ENCODE measurements at places on chromosomes 3 and 15.

DNA sequence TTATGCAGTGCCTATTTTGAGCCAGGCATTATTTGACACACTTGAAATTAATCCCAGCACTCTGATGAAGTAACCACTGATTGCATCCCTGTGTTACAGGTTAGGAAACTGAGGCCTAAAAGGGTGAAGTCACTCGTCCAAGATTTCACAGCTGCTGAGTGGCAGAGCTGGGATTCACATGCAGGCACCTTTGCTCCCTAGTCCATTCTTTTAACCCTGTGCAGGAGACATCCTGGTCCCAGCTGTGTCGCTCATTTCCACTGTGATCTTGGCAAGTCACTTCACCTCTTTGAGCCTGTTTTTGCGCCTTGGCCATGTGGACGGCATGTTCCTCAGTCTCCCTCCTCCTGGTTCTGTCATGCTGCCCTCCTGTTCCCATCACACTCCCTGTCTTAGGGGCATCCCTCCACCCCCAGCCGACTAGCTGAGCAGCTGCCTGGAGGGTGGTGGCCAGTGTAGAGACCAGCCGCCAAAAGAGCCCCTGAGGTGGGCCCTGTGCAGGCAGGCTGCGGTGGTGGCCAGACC, 70.6 kb downstream of the SMAD6 start:
- H3K27me3 ChIP-seq: no peaks in the 10 kb centered on the region
- H3K4me1 ChIP-seq: no peaks in the 10 kb centered on the region
- no peak overlapping the region for H3K4me3 ChIP-seq
- no peak for DNase-seq
- no peak overlapping the region for H3K27ac ChIP-seq

- H3K27ac ChIP-seq: no peak overlapping the region
- no peaks in the 10 kb centered on the region for H3K4me1 ChIP-seq
- no peak overlapping the region for H3K4me3 ChIP-seq
- no peaks in the 10 kb centered on the region for H3K36me3 ChIP-seq
Measured at GRCh38 chr3:145716519-145716918, 444.5 kb downstream of the PLOD2 start.

DNA sequence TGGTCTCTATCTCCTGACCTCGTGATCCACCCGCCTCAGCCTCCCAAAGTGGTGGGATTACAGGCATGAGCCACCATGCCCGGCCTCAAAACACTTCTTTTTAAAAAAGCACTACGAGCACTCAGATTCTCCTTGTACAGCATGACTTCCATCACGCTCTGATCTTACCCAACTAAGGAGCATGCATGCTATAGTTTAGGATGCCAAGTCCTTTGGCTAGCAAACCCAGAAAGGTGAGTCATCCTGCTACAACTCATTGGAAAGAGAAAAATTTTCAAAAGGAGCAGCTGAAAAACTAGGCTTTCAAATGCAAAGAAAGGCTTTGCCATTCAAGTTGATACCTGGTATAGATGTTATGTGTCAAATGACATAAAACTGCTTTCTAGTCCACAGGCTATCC, 70.3 kb upstream of the PRICKLE2 start:
- peaks cover 3% of the 10 kb centered on the region for H3K27me3 ChIP-seq
- no peak overlapping the region for H3K27ac ChIP-seq
- no peak for DNase-seq
- no peaks in the 10 kb centered on the region for H3K4me1 ChIP-seq

DNA sequence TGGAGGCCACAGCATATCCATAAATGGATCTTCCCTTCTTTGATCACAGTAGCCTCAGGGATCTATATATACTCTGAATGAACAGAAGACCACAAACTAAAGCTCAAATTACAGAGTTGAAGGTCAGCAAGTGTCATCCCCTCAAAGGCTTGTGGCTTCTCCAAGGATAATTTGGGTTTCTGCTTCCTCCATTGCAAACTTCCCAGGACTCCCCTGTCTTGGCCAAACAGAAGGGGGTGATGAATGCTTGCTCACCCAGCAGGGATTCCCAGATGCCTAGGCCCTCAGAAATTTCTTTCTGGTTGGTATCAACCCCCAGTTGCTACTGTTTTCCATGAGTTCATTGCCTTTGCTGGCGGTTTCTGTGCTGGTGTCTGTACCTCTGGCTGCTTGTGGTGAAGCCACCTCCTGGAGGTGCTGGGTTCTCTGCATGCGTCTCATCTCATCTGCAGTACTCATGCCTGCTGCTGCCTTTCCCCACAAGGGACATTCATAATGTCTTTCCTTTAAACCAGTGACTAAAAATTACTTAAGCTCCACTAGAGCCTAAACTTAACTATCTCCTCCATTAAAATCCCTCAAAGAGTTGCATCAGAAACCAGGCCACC, 17.7 kb downstream of the ENTPD3 start:
- H3K36me3 ChIP-seq: no peaks in the 10 kb centered on the region
- no peak for DNase-seq
- peaks cover 2% of the 10 kb centered on the region for H3K27me3 ChIP-seq
- no peaks in the 10 kb centered on the region for H3K4me1 ChIP-seq

- peak; percentile 95 for DNase-seq
- H3K4me3 ChIP-seq: peak overlapping the region; percentile 93
- peaks cover 83% of the 10 kb centered on the region for H3K36me3 ChIP-seq
Measured at GRCh38 chr3:39267631-39268548, 11.9 kb downstream of the CX3CR1 start.

DNA sequence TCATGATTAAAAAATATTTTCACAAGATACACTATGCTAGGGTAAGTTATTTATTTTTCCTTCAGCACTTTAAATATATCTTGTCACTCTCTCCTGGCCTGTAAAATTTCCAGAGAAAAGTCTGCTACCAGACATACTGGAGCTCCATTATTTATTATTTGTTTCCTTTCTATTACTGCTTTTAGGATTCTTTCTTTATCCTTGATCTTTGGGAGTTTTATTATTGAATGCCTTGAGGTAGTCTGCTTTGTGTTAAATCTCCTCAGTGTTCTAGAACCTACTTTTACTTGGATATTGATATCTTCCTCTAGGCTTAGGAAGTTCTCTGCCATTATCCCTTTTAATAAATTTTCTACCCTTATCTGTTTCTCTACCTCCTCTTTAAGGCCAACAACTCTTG, 142.0 kb upstream of the TGFBR2 start:
- no peak overlapping the region for H3K27ac ChIP-seq
- no peaks in the 10 kb centered on the region for H3K36me3 ChIP-seq
- peaks cover 1% of the 10 kb centered on the region for H3K27me3 ChIP-seq
- H3K4me3 ChIP-seq: no peak overlapping the region
- H3K4me1 ChIP-seq: no peaks in the 10 kb centered on the region
- DNase-seq: no peak

DNA sequence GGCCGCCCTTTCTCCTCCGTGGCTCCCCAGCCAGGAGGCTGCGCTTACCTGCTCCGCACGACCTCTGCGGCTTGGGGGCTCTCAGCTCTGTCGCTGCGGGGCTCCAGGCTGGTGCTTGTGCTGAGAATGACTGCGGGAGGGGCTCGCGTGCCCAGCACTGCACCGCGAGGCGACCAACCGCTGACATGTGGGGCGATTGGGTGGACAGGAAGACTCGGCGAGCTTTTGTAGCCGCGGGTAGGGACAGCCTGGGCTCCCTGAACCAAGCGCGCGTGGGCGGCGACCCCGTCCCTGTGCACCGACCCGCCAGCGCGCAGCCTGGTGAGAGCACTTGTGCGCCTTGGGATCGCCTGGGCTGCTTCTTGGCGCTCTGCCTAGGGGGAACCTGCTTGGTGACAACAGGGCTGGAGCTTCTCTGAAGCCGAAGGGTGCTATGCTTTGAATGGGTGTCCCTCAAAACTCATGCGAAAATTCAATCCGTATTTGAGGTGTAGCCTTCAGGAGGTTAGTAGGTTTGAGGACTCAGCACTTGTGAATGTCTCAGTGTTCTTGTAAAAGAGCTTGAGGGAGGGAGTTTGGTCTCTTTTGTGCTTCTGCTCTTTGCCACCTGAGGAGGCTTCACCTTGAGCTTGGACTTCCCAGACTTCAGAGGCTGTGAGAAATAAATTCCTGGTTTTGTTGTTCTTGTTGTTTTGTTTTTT, 50.4 kb downstream of the IL12A start:
- no peak for DNase-seq
- H3K27ac ChIP-seq: no peak overlapping the region
- H3K27me3 ChIP-seq: peaks cover 12% of the 10 kb centered on the region
- no peaks in the 10 kb centered on the region for H3K4me1 ChIP-seq
- no peaks in the 10 kb centered on the region for H3K36me3 ChIP-seq
- no peak overlapping the region for H3K4me3 ChIP-seq

GRCh38 chr15:82197733-82198594, 64.6 kb downstream of the EFL1 start:
- H3K27ac ChIP-seq: peak overlapping the region; percentile 29
- H3K36me3 ChIP-seq: no peaks in the 10 kb centered on the region
- DNase-seq: peak; percentile 35
- H3K27me3 ChIP-seq: no peaks in the 10 kb centered on the region

GRCh38 chr15:93324186-93324975, 235.4 kb upstream of the RGMA start:
- H3K27me3 ChIP-seq: peaks cover 12% of the 10 kb centered on the region
- no peak overlapping the region for H3K27ac ChIP-seq
- no peak overlapping the region for H3K4me3 ChIP-seq
- no peak for DNase-seq
- H3K4me1 ChIP-seq: no peaks in the 10 kb centered on the region

GRCh38 chr15:99399618-99400017, 148.3 kb downstream of the LRRC28 start:
- no peak overlapping the region for H3K27ac ChIP-seq
- H3K27me3 ChIP-seq: peaks cover 4% of the 10 kb centered on the region

GRCh38 chr3:67901681-67902080, 247.3 kb upstream of the SUCLG2 start:
- H3K4me3 ChIP-seq: no peak overlapping the region
- peaks cover 6% of the 10 kb centered on the region for H3K4me1 ChIP-seq
- no peak overlapping the region for H3K27ac ChIP-seq
- H3K36me3 ChIP-seq: no peaks in the 10 kb centered on the region

DNA sequence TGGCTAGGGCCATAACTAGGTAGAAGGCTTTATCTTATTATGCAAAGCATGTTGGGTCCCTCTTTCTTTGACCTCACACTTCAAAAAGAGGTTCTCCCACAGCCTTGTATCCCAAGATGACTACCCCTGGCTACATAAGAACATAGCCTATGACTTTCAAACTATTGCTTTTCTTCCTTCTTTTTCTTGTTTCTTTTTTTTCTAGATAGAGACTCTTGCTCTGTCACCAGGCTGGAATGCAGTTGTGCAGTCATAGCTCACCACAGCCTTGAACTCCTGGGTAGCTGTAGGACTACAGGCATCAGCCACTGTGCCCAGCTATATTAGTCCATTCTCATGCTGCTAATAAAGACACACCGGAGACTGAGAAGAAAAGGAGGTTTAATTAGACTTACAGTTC, 47.2 kb downstream of the DIPK2A start:
- peaks cover 11% of the 10 kb centered on the region for H3K36me3 ChIP-seq
- H3K4me1 ChIP-seq: no peaks in the 10 kb centered on the region
- DNase-seq: no peak

DNA sequence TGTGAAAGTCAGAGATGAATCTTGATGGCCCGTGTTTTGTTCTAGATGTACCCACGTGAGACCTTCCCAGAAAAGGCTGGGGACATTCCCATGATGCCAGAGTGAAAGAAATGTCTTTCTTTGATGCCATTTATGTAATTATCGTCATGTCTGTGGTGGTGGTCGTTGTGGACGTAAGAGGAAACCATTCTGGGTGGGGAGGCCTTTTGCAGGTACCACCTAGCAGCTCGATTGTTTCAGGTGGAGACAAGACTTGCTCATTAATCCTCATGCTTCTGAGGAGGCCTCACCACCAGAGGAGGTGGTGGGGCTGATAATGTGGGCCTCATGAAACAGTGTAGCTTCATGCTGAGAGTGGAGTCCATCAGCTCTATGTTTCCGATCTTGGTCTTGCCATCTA, 58.1 kb upstream of the USP3 start:
- peaks cover 2% of the 10 kb centered on the region for H3K27me3 ChIP-seq
- H3K27ac ChIP-seq: no peak overlapping the region
- no peak for DNase-seq
- no peak overlapping the region for H3K4me3 ChIP-seq
- no peaks in the 10 kb centered on the region for H3K4me1 ChIP-seq
- H3K36me3 ChIP-seq: no peaks in the 10 kb centered on the region

DNA sequence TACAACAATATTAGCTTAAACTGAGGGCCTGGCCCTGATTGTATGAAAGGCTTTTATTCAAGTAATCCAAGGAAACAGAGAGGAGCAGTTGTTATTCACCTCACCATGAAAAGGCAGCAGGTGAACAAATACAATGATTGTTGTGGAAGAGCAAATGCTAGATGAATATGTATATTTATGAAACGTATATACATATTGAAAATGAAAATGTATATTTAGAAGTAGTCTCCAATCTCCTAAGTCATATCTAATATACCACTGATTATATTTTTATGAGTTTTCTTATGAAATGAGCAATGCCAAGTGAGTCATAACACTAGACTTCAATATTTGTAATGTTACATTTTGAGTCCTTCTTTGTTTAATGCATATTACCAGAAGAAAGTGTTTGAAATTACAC, 116.2 kb upstream of the KCNMB2 start:
- no peak overlapping the region for H3K27ac ChIP-seq
- no peaks in the 10 kb centered on the region for H3K4me1 ChIP-seq
- no peaks in the 10 kb centered on the region for H3K36me3 ChIP-seq
- H3K4me3 ChIP-seq: no peak overlapping the region
- no peaks in the 10 kb centered on the region for H3K27me3 ChIP-seq

GRCh38 chr15:76682833-76683232, 222.3 kb downstream of the SCAPER start:
- peaks cover 25% of the 10 kb centered on the region for H3K36me3 ChIP-seq
- no peak overlapping the region for H3K4me3 ChIP-seq
- no peak overlapping the region for H3K27ac ChIP-seq
- no peaks in the 10 kb centered on the region for H3K4me1 ChIP-seq
- peaks cover 2% of the 10 kb centered on the region for H3K27me3 ChIP-seq

DNA sequence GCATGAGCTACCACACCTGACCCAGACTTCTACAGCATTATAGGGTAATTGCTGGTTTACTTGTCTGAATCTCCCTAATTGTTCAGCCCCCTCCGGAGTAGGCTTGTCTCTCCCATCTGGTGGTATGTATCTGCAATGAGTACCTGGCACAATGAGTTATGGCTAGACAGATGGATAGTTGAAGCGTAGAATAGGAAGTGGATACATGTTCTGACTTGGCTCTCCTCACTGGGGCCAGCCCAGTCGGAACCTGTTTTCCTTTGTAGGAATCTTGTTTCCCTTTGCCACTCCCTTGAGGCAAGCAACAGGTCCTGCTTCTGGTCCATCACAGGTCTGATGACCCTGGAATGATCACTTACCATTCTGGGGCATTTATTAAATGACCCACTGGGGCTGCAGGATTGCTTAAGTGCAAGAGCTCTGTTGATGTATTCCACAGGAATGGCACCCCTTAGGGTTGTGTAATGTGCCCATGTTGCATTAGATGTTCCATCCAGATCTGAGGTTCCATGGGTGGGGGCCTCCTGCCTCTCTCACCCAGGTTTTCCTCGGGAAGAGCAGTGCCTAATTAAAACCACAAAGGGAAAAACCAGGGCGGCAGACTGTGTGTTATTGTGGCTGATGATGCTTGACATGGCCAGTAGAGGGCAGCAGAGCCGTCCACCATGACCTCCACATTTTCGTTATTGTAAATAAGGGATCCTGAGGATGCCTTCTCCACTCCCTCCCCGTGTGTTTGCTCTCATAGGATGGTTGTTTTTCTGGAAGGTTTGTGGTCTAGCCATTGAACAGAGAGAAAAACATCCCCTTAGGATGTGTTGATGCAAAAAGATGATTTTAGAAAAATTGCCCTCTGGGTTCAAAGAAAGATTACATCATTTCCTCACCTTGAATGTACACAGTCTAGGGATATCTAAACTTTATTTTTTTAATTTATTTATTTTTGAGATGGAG, 58.0 kb downstream of the CMTM8 start:
- no peaks in the 10 kb centered on the region for H3K27me3 ChIP-seq
- no peak overlapping the region for H3K4me3 ChIP-seq
- peak; percentile 47 for DNase-seq
- peaks cover 5% of the 10 kb centered on the region for H3K4me1 ChIP-seq

All from immature natural killer cell (primary cell).